ENCODE measurements at places on chromosomes 2 and 18. TPM values are rescaled to one million over a fixed set of nuclear protein-coding genes. Genes with fewer than 3 reads are reported as not detected.

The ASAP2 gene
- 50.7 TPM for polyA plus RNA-seq

The CRYGC gene
- not detected for polyA plus RNA-seq

GRCh38 chr2:160331258-160332025 lies 131.4 kb upstream of the ITGB6 start:
- DNase-seq = no peak

DNA sequence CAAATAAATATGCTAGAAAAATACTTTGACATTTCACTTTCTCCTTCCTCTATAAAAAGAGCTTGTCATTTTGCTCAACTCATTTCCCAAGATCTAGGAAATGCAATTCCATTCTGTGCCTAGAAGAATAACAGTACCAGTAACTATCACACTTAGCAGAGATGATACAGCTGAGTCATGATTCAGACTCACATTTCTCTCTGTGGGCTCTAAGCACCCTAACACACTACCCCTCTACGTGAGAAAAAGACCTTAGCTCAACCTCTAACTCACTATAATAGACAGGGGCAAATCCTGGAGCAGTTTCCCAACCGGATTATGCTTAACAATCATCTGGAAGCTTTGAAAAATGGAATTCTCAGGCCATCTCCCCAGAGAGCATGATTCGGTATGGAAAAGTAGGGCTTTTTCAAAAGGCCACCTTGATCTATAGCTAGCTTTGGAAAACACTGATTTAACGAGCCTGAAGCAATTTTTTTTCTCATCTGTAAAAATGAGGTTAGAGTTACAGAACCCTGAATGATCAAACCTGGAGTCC lies 1312.3 kb upstream of the PIK3C3 start:
- no peak for DNase-seq

DNA sequence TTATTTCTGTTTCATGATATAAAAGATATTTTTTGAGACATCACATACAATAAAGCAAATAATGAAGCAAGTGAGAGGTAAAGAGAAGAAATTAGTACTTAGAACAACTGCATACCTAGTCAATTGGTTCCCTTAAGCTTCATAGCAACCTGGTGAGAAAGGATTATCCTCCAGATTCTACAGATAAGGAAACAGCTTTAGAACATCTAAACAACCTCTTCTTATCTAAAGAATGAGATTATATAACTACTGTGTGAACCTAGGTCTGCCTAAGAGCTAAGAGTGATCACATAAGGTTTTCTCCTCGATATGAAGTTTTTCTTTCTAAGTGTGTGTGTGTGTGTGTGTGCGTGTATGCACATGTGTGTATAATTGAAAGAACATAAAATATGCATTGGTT lies 265.1 kb downstream of the NOL4 start:
- no peak for DNase-seq

All from left renal cortex interstitium (tissue), 4 donors.